HuH-7.5 (cell line): ENCODE measurements at places on chromosomes 1 and 21.

DNA sequence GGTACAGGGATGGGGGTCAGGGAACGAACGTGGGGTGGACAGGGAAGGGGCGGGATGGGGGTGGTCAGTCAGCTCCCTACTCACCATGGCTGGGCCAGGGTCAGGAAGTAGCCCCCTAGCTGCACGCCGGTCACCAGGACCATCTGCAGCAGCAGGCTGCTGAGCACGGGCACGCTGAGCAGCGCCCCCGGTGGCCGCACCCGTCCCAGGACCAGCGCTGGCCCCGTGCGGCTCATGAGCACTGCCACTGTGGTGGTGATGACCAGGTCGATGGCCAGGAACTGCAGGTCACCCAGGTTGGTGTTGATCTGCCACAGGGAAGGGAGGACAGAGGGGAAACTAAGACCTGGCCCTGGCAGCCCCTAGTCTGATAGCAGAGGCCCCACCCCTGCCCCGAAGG is 6.5 kb upstream of the MFAP2 start:
- DNase-seq, result peak; percentile 80

- no peak for DNase-seq
These were observed 3.6 kb downstream of the MEGF6 start for GRCh38 chr1:3607703-3608065.

DNA sequence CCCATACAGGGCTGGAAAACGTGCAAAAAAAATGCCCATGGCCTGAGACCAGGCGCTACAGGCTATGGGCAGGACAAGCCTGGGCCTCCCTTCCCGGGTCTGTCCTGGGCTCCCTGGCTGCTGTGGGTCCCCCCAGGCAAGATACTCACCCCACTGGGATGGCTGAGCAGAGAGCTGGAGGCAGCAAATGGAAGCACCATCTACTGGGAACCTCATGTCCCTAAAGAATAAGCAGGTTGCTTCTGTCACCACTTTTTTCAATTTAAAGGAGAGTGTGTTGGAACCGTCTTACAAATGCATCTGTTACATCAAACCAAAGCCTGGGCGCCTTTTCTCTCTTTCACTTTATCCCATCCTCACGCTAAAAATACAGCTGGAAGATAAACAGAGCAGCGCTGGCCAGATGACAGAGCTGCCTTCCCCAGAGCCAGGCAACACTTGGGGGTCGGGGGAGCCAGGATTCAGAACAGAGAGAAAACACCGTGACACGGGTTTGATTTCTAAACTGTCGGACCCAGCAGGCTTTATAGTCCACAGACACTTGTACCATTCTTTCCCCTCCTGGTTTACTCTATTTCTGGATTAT is 262.1 kb upstream of the VAMP3 start:
- no peak for DNase-seq

GRCh38 chr1:243311809-243312208 is 56.0 kb downstream of the SDCCAG8 start:
- DNase-seq, result no peak

GRCh38 chr1:10629091-10629815 is 154.5 kb downstream of the PEX14 start:
- no peak for DNase-seq

DNA sequence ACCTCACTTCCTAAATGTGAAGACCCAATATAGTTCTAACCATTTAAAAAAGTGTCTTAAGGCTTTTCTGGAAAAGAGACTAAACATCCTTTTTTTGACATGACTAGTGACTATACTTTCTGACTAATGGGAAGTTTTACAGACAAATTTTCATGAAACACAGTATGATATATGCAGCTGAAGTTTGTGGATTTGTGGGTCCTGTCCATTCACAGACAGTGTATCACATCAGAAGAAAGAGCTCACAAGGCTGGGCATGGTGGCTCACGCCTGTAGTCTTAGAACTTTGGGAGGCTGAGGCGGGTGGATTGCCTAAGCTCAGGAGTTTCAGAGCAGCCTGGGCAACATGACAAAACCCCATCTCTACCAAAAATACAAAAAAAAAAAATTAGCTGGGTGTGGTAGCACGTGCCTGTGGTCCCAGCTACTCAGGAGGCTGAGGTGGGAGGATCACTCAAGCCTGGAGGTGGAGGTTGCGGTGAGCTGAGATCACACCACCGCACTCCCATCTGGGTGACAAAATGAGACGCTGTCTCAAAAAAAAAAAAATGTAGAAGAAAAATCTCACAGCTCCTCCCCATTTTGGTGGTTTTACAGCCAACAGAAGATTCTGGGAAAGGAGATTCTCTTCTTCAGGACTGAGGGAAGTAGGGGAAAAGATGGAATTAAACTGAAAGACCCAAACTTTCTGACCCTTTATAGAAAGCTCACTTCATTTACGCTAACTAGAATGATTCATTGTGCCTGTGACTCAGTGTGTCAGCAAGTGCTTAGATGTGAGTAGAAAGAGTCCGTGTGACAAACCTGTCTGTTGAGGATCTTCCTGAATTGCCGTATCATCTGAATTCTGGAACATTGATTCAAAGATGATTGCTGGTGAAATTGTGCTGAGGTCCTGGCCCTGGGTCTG is 15.2 kb upstream of the YRDC start:
- DNase-seq, result no peak

- no peak for DNase-seq
These were observed 2.2 kb upstream of the INAVA start for GRCh38 chr1:200892546-200892945.
